Esophagus mucosa (tissue), 1 donor: ENCODE measurements at places on chromosomes 5 and 9.

DNA sequence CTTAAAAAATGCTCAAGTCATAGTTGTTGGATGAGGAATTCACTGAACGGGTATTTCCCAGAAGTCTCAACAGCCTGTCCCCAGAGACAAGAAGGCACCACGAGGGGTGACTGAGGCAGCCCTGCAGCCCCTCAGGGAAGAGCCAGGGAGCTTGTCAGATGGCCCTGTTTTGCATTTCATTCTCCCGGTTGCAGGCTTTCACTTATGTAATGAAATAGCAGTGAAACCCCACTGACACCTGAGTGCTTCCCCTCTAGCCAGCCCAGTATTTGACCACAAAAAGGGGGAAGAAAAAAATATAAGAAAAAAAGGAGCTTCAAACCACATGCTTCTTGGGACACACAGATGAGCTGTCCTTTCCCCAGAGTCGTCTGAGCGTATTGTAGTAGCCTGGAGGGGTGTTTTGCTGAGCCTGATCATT lies 75.3 kb upstream of the IL12B start:
- ATAC-seq, result no peak

DNA sequence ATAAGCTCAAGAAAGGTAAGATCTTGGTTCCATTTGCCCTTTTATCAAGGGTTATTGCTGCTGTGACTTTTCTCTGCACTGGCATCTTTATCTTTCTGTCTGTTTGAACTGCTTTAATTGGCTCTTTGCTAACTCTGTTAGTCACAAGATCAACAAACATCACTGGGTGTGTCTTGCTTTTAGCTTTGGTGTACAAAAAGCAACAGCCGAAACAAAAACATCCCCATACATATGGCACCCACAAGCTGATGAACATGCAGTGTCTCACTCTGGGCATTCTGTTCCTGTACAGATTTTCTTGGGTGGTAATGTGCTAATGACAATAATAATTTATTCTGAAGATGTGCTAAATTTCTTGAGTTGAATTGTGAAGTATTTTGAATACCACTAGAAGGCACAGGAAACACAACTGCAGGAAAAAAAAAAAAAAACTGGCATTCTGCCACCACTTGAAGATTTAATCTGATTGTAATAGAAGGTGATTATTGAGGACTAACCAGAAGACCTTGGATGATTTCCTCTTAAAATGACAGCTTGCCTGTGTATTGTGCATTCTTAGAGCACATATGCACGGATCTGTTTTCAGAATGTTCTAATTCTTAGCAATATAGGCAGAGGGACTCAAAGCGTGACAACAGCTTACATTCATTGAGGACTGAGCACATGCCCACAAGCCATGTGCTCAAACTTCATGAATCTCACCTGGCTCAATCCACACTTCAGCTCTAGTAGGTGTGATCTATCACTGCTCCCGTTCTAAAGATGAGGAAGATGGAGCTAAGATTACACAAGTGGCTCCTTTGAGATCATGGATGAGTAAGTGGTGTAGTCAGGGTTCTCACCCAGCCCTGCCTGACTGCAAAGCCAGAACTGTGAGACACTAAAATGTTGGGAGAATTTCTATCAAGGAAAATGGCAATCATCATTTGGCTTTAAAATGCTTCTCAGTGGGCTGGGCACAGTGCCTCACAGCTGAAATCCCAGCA lies 96.4 kb downstream of the EBF1 start:
- ATAC-seq, result no peak

DNA sequence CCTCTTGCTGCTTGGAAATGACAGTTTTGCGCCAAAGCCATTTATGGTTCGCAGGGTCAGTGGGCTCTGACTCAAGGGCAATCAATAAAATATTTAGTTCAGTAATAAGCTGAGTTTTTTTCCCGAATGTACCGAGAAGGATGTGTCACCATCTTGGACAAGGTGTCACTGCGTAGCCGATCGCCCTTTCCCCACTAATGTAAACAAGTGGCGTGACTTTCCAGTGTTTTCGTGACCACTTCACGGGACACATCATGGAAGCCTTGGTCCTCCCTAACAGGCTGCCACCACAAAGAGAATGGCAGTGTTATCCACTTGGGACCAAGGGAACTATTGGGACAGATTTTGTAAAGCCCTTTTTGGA lies 16.4 kb downstream of the ISL1 start:
- ATAC-seq, result no peak

DNA sequence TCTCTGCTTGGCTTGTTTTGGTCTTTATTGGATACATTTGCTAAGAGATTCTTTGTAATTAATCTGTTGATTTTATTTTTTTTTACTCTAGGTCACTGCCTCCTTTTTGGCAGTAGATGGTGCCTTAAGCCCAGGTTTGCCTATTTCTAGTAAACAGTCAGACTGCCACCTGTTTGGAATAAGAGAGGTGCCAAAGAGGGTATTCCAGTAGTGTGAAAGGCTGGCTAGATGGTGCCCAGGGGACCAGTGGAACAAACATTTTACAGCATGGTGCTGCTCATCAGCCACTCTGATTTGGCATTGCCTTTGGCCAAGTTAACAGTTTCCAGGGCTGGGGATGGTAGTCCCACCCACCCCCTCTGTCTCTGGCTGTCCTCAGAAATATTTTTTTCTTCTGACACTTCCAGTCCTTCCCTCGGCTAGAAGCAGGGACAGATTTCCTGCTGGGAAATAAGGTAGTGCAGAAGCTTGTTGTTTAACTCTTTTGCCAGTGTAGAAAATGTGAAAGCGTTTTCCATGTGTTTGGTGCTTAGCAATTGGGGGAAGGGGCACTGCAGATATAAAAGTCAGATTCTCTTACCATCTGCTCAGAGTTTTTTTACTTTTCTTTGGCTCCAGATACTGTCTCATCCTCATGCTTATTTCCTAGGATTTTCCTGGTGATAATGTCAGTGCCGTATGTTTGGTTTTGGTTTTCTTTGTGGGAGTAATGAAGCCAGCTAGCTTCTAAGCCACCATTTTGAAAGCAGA lies 36.6 kb upstream of the FBXL7 start:
- ATAC-seq, result no peak

DNA sequence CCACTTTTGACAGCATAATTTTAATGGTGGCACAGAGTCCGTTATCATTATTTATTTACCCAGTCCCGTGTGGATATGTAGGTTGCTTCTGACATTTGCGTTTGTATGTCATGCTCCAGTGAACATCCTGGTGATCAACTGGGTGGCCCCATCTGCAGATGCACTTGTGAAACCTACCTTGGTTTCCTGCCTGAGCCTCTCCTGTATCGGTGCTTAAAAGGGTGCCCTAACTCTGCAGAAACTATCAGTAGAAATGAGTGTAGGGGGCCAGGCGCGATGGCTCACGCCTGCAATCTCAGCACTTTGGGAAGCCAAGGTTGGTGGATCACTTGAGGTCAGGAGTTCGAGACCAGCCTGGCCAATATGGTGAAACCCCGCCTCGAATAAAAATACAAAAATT lies 92.1 kb upstream of the IER5L start:
- no peak for ATAC-seq

GRCh38 chr9:20357037-20357432 lies 265.3 kb downstream of the MLLT3 start:
- peak; percentile 49 for ATAC-seq

DNA sequence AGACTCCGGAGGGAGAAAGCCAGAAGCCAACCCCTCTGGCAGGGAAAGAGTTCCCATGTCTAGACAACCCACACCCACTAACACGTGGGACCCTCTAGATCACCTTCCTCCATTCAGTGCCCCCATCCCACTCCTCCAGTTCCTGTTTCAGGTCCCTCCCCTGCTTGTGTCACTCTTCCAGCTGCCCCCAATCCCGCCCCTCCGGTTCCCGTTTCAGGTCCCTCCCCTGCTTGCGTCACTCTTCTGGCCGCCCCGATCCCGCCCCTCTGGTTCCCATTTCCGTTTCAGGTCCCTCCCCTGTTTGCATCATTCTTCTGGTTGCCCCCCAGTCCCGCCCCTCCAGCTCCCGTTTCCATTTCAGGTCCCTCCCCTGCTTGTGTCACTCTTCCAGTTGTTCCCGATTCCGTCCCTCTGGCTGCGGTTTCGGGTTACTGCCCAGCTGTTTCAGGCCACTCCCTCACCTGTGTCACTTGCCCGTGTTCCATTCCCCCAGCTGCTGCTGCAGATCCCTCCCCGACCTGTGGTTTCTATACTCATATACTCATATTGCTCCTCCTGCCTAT lies 64.8 kb upstream of the RANBP6 start:
- ATAC-seq, result peak; percentile 95

DNA sequence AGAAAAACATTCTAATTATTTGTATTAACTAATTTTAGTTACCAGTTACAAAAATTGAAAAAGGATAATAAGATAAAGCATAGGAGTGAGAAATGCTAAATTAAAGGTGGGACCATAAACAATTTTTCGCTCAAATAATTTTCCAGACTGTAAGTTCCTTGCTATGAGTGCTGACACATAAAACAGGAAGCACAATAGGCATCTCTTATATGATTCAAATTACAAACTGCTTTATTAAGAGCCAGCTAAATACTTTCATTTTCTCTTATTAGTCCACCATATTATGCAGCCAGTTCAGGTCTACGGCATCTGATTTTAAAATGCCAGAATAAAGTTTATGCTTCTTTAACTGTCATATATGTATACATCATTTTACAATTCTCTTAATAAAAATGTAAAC lies 4.4 kb downstream of the RC3H2 start:
- ATAC-seq, result no peak

GRCh38 chr5:95995962-95996489 lies 34.4 kb upstream of the ELL2 start:
- ATAC-seq, result no peak

DNA sequence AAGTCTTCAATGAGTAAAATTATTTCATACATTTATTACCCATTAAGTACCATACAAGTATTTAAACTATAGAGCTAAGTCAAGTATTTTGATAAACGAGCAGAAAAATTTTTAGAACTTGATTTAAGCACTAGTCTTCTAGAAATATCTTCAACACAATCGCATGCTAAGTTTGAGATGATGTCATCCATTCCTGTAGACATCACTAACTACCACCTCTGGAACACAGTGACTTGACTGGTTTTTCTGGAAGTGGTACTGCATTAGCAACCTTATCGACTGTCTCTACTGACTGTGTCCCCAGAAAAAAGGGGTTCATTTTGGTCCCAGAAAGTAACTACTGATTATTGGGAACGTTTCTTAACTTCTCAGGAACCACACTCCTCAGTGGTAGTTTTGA lies 69.0 kb downstream of the CDC14B start:
- ATAC-seq, result no peak

- ATAC-seq, result no peak
Observed at GRCh38 chr9:113559834-113560800, 96.6 kb downstream of the RGS3 start.

DNA sequence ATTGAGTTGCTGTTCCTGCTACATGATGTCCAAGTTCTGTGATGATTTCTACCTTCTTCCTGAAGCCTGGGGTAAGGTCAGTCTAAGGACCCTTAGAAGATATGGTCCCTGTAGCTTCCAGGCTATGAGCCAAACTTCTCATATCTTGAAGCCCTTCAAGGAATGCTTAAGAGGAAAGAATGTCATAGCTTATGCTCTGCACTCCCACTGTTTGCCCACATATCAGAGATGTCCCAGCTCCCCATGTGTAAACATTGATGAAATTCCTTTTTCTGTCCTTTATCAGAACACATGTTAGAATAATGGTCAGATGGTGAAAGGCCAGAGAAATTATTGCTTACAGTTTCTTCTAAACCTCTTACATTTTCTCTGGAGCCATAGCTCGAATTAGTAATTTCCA lies 41.4 kb upstream of the RUSC2 start:
- ATAC-seq, result no peak

DNA sequence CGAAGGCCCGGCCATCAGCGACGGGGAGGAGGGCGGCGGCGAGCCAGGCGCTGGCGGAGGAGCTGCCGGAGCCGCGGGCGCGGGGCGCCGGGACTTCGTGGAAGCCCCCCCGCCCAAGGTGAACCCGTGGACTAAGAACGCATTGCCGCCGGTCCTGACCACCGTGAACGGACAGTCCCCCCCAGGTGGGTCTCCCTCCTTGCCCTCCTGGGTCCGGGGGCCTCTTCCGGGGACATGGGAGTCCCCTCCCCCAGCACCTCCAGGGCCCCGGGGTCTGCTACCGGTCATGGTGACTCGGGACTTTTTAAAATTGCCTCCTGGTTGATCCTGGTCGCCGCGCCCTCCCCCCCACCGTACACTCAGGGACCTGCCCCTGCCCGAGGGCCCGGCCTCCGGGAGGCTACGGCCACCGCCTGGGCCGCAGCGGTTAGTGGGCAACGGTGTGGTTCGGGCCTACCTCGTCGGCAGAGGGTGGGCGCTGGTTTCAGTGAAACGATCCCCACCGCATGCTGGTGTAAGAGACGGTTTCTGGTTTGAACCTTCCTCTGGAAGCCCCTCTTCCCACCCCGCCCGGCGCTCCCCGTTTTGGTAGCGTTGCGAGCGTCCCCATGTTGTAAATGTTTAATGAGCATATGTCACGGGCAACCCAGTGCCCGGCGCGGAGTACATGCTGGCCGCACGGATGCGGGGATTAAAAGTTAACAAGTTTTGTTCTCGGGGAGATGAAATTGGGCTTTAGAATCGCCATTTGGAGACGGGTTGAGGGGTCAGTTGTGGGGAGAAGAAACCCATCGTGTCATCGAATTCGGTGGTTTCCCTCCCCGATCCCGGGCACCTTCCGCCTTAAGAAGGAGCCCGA lies 1.1 kb downstream of the LARP1 start:
- no peak for ATAC-seq

DNA sequence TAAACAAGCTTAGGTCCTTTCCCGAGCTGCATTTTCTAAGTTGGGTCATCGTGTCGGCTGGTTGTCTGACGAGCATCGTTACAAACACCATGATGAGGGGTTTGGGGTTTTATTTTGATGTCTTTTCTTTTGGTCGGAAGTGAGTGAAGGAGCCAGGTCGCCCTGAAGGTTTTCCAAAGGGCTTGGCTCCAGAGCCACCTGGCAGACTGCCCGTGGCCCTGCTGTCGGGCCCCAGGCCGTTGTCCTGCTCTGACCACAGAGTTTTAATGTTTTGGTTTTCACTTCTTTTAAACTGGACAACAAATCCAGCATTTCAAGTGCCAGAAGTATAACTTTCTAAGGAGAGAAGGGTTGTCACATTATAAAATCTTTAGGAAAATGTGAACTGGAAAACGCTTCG lies 42.3 kb downstream of the TENT4A start:
- no peak for ATAC-seq

- no peak for ATAC-seq
Observed at GRCh38 chr9:129416821-129417539, 203.9 kb downstream of the C9orf50 start.

DNA sequence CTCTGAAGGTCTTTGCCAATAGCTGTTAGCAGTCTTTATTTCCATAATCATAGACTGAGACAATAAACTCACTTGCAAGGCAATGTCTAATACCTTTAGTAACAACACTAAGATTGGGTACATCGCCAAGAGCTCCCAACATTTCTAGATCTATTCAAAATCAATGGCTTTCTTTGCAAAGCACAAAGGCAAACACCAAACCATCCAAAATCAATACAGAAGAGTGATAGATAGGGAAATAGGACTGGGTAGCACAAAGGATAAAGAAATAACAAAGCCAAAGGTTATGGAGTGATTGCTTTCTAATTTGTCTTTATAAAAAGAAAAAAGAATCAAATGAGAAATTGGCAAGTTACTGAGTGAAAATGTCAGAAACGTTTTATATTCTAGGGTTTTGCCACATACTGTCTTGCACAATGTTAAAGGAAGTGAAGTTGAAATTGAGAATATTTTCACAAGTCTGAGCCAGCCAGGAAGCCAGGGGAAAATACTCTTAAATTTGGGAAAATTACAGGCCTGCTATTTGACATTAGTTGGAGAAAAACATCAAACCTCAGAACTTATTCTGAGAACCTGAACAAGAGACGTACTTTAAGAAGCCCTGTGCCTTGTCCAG lies 53.3 kb upstream of the LHFPL2 start:
- no peak for ATAC-seq

GRCh38 chr5:14962604-14963003 lies 91.0 kb upstream of the ANKH start:
- no peak for ATAC-seq

GRCh38 chr5:163807781-163808180 lies 302.4 kb downstream of the MAT2B start:
- no peak for ATAC-seq
